ENCODE measurements at places on chromosomes 12 and 14. TPM values are rescaled to one million over a fixed set of nuclear protein-coding genes. Genes with fewer than 3 reads are reported as not detected.
A peak's percentile ranks its signal among the peaks of the same experiment; 100 is the strongest.

DNA sequence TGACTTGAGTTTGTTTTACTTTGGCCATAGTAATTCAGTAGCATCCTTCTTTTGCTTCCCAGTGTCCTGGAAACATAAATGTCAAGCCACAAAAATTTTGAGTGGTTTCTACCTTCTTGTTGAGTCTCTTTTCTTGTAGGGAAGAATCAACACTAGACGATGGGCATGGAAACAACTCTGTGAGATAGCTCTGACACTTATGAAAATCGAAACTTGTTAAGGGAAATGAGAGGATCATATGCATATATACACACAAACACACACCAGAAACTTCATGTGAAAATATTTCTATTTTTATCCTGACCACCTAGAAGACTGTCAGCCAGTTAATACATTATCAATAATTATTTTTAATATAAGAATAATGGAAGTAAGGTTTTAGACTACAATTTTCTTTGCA, 1247.3 kb upstream of the FLRT2 start:
- no peak for DNase-seq

HOXC6 gene
- not detected for total RNA-seq

DNA sequence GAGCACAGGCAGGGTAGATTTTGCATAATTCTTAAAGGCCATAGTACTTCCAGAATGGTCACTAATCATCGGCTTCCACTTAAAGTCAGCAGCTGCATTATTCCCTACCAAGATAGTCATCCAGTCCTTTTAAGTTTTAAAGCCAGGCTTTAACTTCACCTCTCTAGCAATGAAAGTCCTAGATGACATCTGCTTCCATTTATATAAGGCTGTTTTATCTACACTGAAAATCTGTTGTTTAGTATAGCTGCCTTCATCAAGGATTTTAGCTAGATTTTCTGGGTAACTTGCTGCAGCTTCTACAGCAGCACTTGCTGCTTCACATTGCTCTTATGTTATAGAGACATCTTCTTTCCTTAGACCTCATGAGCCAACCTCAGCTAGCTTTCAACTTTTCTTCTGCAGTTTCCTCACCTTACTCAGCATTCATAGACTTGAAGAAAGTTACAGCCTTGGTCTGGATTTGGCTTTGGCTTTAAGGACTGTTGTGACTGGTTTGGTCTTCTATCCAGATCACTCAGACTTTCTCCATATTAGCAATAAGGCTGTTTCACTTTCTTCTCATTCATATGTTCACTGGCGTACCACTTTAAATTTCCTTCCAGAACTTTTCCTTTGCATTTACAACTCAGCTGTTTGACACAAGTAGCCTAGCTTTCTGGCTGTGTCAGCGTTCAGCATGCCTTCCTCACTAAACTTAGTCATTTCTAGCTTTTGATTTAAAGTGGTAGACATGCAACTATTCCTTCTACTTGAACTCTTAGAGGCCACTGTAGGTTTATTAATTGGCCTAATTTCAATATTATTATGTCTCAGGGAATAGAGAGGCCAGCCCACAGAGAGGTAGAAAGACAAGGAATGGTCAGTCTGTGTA, 209.9 kb upstream of the GARIN2 start:
- DNase-seq, result no peak

DNA sequence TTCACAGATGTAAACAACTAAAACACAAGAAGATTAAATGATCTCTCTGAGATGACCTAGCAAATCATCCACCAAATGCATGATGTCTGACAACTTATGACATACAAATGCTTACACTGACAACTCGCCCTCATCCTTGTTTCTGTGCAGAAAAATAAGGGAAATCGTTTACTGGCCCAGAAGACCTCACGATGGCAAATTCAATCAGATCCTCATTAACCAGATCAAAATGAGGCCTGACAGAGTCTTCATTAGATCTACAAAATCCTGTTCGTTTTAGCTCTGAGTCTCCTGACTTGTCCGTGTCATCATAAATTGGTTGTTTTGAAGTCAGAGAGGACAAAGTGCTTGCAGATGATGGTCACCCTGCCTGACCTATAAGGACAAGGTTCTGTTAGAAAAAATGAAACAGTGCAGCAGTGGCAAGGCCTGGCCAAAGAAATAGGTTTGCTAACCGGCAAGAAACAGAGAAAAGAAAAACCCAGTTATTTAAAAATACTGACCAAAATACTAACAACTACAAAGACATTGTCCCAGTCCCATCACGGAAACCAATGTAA, 109.5 kb downstream of the BTG1 start:
- DNase-seq, result no peak

DNA sequence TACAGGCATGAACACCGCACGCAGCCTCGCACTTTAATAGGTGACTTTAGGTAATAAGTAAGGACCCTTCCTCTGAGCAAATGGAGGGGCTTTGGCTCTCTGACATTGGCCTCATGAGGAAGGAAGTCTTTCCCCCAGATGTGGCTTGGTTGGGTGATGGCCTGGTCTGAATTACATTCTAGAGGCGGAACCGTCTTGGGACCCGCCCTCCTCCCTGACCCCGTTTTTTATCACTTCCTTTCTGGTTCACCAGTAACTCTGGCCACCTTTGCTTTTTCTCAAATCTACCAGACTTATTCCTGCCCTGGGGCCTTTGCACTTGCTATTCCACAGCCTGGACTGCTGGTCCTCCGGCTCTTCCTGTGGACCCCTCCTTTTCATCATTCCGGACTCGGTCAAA, 13.4 kb downstream of the ALDH2 start:
- DNase-seq, result no peak

DNA sequence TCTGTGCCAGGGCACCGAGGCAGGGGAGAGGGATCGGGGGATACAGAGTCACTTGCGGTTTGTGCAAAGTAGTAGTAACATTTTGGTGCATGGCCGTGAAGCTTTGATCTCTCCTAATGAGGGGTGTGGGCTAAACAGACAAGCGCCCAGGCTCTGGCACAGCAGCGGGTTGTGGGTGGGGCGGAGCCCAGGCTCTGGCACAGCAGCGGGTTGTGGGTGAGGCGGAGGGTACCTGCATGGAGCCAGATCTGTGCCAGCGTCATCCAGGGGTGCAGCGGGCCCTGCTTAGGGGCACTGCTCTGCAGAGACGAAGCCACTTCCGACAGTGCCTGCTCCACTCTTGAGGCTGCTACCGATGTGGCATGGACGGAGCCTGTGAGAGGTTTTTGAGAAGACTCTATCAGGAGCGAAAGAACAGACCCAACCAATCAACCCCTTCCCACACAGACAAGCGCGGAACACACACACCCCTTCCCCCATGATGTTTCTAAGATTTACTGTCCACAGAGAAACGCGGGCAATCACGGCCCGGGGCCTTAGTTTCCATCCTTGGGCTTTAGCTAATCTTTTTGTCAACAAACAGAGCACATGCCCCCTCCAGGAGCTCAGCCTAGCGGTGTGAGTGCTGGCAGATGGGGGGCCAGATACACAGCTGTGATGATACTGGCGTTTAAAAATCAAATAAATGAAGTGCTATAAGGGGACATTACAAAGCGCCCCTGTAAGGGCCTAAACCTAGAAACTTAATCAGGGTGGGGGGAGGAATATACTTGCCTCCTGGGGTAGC, 196.6 kb downstream of the CALM1 start:
- DNase-seq, result peak; percentile 26

AVPR1A gene
- total RNA-seq, result not detected

GRCh38 chr12:64269161-64269560, 47.1 kb upstream of the KICS2 start:
- no peak for DNase-seq

DNA sequence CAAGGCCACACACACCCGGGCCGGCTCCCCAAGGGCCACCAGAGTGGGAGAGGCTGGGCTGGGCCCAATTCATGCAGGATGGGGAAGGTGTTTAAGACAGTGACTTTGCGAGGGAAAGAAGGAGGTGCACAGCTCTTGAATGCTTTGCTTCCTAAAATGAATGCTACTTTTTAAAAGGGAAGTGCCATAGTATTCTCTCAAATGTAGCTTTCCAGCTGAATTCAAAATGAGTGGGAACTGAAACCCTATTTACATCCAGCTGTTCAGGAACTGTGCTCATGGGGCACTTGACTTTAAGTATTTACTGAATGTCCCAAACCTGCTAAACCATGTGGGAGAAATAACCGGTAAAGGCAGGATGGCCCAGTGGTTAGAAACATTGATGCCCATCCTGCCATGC, 7.6 kb downstream of the ITPK1 start:
- no peak for DNase-seq

DNA sequence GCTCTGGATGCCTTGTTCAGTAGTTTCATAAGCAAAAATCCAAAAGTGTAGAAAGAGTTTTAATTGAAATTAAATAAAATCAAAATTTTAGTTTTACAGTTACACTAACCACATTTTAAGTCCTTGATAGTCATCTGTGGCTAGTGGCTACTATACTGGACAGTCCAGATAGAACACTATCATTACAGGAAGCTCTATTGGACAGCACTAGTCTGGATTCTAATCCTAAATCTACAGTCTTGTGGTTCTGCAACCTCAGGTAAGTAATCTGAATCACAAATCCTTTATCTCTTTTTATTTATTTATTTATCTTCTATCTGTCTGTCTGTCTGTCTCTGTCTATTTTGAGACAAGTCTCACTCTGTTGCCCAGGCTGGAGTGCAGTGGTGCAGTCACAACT, 18.0 kb downstream of the RAP1B start:
- no peak for DNase-seq

- peak; percentile 6 for DNase-seq
Observed at GRCh38 chr14:30621354-30621939, 672 bp upstream of the SCFD1 start.

GRCh38 chr14:65986041-65986440, 500.1 kb upstream of the CCDC196 start:
- no peak for DNase-seq

Data from H7 (cell line).